ENCODE measurements at places on chromosomes 5 and 9.

- no peak for DNase-seq
These were observed 382.9 kb upstream of the RFX3 start for GRCh38 chr9:3908731-3909130.

DNA sequence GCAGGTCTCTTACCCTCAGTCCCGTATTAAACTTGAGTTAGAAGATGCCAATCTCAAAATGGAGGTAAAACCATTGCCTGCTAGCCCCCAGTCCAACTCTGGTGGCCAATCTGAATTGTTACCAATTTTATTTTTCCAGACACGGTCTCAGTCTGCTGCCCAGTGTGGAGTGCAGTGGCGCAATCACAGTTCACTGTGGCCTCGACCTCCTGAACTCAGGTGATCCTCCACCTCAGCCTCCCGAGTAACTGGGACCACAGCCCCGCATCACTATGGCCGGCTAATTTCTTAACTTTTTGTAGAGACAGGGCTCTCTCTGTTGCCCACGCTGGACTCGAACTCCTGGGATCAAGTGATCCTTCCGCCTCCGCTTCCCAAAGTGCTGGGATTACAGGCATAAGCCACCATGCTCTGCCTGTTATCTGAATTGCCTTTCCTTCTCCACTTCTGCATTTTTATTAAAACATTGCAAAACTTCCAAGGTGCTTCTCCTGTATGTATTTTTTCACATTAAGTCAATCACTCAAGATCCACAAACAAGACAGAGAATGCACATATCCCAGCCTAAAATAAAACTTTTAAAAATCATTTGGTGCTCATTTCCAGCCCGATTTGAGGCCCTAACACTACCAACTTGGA is 2.3 kb downstream of the FANCC start:
- no peak for DNase-seq

GRCh38 chr9:36873247-36873875 is 160.7 kb downstream of the PAX5 start:
- peak; percentile 48 for DNase-seq

DNA sequence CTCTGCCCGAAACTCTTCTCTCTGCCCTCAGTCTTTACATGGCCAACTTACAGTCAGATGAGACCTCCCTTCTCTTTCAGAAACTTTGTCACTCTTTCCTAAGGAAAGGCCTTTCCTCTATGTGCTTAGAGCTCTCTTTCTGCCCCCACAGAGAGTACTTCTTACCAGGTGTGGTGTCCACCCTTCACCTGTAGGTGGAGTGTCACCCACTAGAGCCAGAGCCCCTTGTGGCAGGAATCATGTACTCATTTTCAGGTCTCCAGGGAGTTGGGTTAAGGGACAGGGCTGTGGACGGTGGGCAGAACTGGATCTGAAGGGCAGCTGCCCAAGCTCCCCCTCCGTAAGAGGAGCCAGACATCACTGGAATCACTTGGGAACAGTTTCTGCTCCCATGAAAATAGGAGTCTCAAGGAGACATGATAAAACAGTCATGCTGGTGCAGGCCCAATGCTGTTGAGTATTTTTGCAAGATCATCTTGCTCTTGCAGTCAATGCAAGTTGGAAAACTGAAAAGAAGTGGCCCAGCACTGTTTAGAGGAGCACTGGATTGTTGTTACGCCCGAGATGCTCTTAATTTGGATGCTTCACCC is 436.7 kb downstream of the ZSWIM6 start:
- no peak for DNase-seq

- DNase-seq, result no peak
These were observed 14.7 kb downstream of the IL31RA start for GRCh38 chr5:55865831-55866230.

DNA sequence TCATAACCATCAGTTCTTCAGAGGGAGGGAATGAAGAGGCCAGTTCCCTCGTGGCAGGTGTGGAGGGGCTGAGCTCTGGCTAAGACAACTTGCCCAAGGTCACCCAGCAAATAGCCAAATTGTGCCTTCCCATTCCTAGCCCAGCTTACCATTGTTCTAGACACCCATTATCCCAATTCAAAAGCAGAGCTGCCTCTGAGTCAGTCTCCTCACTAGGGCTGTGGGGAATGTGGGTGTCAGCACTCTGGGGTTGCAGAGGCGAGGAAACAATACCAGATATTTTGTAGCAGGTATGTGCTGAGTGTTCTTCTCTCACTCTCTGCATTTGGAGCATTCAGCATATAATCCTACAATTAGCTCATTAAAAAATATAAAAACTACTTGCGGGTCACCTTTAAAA is 270.8 kb downstream of the PSAT1 start:
- no peak for DNase-seq

DNA sequence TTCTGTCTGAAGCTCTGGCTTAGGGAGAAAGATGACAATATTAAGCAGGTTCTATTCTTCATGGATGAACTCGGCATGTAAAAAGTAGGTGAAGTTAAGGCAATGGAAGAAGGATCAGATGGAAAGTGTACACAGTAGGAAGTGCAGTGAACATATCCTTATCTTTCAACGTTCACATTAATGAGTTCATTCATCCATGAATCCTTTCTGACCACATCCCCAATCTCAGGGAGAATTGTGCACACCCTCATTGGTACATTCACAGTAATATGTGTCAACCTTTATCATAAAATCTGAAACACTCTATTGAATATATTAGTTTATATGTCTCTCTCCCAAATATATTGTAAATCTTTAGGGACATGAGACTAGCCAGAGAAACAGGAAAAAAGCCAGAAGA is 5.5 kb downstream of the GIN1 start:
- DNase-seq, result no peak

- DNase-seq, result no peak
These were observed 54.7 kb upstream of the DAPK1 start for GRCh38 chr9:87443006-87443405.

- no peak for DNase-seq
These were observed 84.8 kb downstream of the SLC1A3 start for GRCh38 chr5:36691226-36691625.

DNA sequence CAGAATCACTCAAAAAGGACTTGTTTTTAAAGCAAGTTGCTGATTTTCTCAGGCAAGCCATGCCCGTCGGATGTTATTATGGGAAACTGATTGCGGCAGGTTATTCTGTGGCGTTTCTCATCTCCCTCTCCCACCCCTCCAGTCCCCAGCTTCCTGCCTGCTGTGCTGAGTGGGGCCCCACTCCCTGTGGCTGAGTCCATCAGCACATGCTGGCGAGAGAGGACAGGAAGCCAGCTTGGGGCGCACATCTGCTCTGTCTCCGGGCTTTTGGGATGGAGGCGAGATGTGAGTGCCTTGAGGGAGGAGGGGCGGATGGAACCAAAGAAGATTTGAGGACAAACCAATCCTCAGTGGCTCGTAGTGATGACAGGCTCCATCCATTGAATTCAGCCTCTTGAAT is 108.0 kb downstream of the DAPK1 start:
- DNase-seq, result no peak

DNA sequence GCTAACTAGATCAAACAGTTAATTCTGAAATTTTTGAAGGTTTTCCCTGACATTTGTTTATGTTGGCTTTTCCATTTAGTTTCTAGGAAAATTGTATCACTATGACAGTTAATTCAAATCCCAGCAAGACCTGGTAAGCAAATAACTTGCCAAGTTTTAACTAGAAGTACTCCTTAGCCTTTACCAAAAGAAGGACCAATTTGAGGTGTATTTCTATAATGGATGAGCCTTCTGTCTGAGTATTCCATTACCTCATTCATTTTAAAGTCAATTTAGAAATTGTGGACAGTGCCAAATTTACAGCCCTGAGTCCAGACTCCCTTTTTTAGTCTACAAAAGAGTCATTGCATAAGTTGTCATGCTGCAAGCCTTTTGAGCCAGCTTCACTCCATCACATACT is 687.6 kb downstream of the CETN3 start:
- no peak for DNase-seq

GRCh38 chr5:103503066-103503465 is 59.5 kb downstream of the NUDT12 start:
- no peak for DNase-seq

Measured in activated T-helper 1 cell treated with anti-CD3 and anti-CD28 coated beads, Interleukin-2, amount 50 U/mL, for 16 hours (primary cell).